ENCODE measurements at places on chromosomes 4 and X. TPM values are rescaled to one million over a fixed set of nuclear protein-coding genes. Genes with fewer than 3 reads are reported as not detected.

PPBP gene
- total RNA-seq, result 5.9 TPM

FAM241A gene
- total RNA-seq, result 10.6 TPM

GABRQ gene
- 0.47 TPM for total RNA-seq

PRDM8 gene
- total RNA-seq, result 24.6 TPM

LRCH2 gene
- total RNA-seq, result 58.2 TPM

OPRPN gene
- not detected for total RNA-seq

H2BW2 gene
- not detected for total RNA-seq

AFM gene
- not detected for total RNA-seq

MAPK10 gene
- total RNA-seq, result 265 TPM

TMEM35A gene
- total RNA-seq, result 66.4 TPM

ABLIM2 gene
- total RNA-seq, result 18.4 TPM

PAGE5 gene
- not detected for total RNA-seq

BTK gene
- total RNA-seq, result 0.94 TPM

NAA11 gene
- total RNA-seq, result not detected

GRIA2 gene
- total RNA-seq, result 585 TPM

Measured in occipital lobe (tissue), 3 donors.